ENCODE measurements at places on chromosomes 2 and 18.

DNA sequence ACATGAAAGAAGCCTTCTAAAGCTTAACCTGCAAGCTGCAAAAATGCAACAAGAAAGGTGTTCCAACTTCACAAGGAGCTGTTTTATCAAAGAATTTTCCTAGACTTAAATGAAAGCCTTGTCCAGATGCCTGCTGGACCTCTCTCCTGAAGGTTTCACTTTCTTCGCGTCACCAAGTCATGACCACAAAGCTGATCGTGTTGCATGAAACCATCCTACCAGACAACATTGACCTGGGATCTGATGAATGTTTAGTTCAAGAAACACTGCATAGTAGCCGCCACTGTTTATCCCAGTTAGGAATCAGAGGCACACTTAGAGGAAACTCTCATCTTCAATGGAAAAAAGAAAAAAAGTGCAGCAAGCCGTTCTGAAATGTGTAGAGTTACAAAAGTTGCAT lies 26.9 kb downstream of the PAX3 start:
- DNase-seq = no peak

DNA sequence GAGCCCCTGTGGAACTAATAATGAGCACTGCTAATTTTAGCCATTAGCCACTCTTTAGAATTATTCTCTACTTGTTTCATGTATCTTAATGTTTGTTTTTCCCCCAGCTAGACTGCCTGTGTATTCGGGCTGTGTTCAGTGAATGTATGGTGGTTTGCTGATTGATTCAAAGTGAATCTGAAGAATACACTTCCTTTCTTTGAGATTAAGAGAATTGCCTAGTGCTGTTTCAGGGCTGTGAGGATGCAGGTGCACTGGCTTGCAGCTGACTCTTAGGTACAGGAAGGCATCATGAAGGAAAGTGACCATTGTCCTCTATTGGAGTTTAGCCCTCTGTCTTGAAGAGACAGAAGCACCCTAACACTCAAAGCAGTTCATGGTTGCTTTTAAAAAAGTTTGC lies 138.7 kb downstream of the CERS6 start:
- DNase-seq = no peak

DNA sequence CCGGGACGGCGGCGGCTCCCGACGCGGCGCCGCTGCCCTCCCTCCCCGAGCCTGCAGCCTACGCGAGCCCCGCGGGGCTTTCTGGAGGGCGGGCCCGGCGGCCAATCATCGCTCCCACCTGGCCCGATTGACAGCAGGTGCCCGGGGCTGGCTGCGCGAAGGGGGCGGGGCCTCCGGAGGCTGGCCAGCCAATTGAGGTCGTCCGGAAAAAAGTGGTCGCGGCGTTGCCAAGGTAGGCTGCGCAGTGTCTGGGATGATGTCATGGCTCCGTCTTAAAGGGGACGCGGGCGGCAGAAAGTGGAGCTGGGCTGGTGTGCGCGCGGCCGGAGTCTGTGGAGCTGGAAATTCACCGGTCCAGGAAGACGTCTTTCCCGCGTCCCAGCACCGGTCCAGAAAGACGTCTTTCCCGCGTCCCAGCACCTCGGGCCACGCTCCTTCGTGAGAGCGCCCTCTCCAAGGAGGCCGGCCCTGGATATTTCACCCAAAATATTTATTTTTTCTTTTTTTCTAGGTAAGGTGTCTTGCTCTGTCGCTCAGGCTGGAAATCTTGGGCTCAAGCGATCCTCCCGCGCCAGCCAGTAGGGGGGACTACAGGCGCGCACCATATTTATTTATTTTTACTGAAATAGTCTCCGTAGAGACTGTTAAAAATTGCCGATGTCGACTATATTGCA lies at the start of gene ACTR1B:
Gene ACTR1B (minus strand): TSS at position 83 of the 674 bp plus-strand sequence. CDS start 154 bp downstream, outside the sequence.
- peak; percentile 96 for DNase-seq

DNA sequence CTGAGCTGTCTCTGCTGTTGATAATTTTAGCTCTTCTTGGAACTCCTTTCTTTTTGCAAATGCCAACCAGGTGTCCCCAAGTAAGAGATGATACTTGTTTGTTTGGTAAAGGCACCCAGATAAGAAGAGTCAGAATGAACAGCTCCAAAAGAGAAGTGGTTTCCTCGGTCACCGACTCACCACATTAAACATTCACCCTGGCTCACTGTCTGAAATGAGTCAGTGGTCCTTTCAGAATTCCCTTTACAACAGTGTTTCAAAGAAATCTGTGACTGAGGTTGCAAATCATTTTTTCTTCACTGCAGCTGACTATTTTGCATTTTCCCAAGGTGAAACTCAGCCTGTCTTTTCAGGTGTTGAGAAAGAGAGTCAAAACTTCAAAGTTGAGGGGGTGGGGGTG lies 16.2 kb upstream of the CXCR4 start:
- DNase-seq = no peak

GRCh38 chr2:185567940-185568339 lies 170.7 kb upstream of the FSIP2 start:
- no peak for DNase-seq

GRCh38 chr2:217085543-217085942 lies 225.7 kb upstream of the TNP1 start:
- DNase-seq = no peak

- DNase-seq = no peak
Observed at GRCh38 chr2:221085341-221085900, 486.7 kb downstream of the EPHA4 start.

- DNase-seq = no peak
Observed at GRCh38 chr2:29117636-29118303, 2.6 kb downstream of the CLIP4 start.

DNA sequence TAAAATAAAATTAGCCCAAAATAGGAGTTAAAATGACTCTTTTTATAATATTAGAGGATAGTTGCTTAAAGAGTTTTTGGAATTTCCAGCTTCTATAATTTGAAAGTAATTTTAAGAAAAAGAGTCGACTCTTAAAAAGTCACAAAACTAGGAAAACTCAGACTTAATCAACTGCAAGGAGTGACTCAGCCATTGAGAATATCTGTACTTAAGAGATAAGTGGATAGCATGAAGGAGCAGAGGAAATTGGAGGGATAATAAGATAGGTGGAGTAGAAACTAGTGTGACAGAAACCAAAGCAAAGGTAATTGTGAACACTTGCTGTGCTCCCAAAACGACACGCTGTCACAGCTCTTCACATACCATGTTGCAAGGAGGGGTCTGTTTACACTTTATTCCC lies 8.4 kb downstream of the RSAD2 start:
- DNase-seq = no peak

DNA sequence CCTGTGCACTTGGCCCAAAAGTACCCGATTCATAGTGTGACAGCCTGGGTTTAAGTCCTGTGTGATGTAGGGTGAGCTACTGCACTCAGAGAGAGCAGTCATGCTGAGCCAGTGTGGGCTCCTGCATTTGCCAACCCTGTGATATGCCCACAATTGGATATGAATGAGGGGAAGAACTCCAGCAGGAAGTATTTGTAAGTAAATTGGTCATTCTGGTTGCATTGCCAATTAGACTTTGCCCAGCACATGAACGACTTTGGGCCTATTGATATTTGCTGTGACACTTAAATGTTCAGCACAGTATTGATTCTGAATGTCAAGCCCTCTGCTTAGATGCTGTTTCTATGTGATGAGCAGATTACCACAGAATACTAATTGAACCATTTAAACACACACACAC lies 570.9 kb downstream of the PIK3C3 start:
- no peak for DNase-seq

GRCh38 chr2:36663851-36664695 lies 32.4 kb upstream of the VIT start:
- DNase-seq = peak; percentile 48

GRCh38 chr2:120919771-120920453 lies 184.2 kb downstream of the GLI2 start:
- DNase-seq = no peak

DNA sequence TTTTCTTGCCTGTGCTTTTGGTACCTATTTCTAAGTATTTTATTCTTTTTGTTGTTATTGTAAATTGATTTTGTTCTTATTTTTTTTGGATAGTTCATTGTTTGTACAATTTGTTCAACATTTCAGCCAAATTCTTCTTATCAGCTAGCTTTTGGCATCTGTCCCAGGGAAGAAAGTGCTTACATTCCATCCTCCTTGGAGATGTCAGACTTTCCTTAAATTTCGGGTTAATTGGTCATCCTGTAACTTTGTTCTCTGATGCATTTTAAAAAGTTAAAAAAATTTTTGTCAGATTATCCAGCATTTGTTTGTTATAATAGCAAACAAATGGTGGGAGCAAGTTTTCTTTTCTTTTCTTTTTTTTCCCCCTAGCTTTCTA lies 60.3 kb downstream of the PTH2R start:
- no peak for DNase-seq

DNA sequence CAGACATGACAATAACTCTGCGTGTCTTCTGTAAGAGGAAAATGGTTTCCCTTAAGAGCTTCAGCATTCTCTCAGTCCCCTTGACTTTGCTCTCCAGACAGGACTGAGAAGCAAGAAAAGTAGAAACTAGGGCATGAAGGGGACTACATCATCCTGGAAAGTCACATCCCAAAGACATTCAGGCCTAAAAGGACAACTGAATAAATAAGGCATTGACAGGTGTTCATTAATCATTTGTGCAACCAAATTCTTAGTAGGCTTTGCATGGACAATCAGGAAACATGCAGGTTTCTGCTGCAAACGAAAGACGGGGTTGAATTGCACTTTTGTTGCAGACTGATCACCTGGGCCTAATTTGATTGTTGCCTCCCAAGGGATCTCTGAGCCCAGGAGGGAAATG lies 1.2 kb upstream of the SGPP2 start:
- no peak for DNase-seq

DNA sequence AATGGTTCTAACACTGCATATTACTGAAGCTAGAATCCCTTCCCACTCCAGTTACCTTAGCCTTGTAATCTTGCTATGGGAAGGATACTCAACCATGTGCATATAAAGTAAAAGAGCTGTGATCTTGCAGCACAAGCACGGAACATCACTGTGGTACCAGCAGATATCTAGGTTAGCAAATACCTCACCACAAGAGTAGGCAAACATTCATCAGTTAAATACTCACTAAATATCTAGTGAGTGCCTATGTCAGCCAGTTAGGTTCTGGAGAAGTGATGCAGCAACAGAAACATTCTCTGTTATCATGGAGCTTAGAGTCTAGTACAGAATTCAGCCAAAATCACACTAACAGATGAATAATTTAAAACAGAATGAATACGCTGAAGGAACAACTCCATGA lies 349.6 kb upstream of the UBE2E3 start:
- DNase-seq = no peak

- DNase-seq = no peak
Observed at GRCh38 chr2:219230059-219230540, 494 bp downstream of the ANKZF1 start.

GRCh38 chr2:71380665-71381064 lies 49.1 kb downstream of the ZNF638 start:
- DNase-seq = no peak

- no peak for DNase-seq
Observed at GRCh38 chr2:234334151-234334550, 162.7 kb downstream of the ARL4C start.

- no peak for DNase-seq
Observed at GRCh38 chr2:36729067-36729466, 32.6 kb downstream of the VIT start.

GRCh38 chr18:57004366-57005121 lies 142.3 kb upstream of the BOD1L2 start:
- no peak for DNase-seq

GRCh38 chr2:28658369-28658768 lies 93.3 kb upstream of the PPP1CB start:
- DNase-seq = no peak

DNA sequence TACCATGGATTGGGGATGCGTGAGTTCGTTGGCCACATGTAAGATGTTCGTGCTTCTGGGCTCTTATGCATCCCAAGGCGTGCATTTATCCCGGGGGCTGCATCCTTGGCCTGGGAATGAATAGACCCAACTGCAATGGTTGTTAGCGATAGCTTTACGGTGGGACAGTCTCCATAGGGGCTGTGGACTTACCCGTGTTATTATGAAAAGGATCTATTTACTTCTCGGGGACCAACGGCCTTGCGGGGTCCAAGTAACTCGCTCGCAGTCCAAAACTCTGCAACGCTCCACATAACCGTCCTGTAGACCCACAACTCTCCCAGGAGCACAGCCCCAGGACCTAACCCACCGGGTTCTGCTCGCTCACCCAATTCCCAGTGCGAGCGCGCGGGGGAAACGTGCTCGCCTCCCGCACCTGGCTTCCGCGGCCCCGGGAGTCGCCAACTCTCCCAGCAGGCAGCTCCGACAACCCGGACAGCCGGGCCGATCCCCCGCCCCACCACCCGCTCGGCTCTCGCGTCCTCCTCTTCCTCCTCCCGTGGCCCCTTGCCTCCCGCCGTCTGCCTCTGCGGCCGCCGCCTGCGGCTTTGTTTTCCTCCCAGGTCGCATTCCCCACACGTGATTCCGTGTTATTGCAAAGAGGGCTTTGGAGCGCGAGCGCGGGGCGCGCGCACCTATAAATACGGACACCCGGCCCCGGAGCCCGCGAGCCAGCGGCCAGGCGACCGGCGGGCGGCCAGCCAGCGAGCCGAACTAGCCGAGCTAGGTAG lies at the start of gene CABLES1:
Gene CABLES1 (plus strand): TSS at position 706 of the 770 bp plus-strand sequence. CDS start 278 bp downstream, outside the sequence.
- DNase-seq = no peak

DNA sequence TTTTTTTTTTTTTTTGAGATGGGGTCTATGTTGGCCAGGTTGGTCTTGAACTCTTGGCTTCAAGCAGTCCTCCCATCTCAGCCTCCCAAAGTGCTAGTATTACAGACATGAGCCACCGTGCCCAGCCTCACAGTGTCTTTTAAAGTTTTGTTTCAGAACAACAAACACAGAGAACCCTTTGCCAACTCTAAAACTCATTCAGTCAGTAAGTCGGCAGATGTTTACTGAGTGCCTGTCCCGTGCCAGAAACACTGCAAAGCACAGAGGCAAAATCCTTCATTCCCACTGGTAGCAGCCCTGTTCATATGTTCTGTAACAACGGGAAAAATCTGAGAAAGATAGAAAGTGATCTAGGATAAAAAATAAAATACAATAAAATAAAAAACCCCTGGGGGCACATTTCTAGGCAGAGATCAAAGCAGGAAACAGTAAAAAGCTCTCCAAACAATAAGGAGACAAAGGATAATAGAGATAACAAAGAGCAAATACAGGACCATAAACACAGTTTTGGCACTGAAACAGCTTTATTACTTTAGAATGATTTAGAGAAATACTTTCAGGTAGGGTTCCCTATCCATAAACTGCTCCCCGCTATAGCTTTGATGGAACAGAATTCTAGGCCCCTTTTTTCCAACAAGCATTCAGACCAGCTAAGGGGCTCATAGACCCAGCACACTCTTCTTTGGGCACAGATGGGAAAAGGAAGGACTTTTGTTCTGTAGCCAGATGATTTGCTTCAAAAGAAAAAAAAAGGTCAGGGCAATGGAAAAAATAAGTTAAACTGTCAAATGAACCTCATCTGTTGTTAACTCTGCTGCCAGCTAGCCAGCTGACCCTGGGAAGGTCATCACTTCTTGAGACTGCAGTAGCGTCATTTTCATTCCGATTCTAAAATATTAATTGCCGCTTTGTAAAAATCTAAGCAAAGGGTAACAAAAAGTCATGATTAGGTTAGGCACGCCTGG lies 212.3 kb downstream of the CDH20 start:
- DNase-seq = no peak

GRCh38 chr2:96092573-96092877 lies 23.8 kb downstream of the ADRA2B start:
- DNase-seq = no peak

All from left renal pelvis (tissue), 4 donors.